ENCODE measurements at places on chromosomes 3 and 15.

DNA sequence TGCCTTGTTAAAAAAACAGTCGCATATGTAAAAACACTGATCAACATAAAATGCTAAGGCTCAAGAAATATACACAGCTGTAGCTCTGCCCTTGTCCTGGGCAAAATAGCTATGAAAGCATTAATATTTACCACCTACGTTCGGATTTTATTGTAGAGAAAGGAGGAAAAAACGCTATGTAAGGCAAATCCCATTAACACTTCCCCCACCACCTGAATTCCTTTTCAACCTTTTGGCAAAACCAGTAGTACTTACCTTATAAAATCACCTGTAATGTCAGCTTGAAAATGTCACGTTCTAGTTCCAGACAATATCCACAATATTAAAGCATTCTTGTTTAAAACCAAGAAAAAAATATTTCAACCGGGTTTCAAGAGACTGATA, 3.6 kb downstream of the TRA2B start:
- no peak for DNase-seq

DNA sequence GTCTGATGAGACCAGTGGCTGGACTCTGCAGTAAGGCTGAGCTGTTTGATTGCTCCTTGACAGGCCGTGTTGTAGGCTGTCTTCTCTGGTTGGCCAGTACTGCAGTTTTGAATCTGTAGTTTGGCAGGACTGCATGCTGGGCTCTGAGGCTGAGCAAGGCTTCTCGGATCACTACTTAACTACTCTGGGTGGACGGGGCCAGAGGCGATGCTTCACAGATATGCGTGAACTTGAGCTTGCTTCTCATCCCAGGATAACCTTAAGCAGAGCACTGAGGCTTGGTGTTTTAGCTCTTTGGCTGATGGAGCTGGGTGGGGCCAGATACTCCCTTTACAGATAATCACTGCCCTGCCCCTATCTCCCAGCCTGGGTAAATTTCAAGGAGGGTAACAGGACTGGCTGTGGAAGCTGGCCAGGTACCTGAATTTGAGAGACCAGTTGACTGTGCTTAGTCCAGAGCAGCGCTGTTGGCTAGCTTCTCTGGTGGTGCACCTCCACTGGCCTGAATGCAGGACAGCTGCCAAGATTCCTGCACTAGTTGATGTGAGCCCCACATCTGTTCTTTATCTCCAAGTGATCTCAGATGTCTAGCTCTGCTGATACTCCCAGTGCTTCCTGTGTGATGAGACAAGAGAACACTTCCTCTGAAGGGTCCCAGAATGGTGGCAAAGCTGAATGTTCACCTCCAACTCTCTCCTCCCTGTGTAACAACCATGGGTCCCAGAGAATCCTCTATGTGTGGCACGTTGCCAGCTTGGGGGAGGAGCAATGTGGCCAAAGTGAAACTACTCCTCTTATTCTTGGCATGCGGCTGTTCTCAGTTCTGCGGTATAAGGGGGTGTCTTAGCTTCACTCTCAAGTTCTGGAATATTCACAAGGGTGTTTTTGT, 37.9 kb downstream of the RPL39L start:
- no peak for DNase-seq

DNA sequence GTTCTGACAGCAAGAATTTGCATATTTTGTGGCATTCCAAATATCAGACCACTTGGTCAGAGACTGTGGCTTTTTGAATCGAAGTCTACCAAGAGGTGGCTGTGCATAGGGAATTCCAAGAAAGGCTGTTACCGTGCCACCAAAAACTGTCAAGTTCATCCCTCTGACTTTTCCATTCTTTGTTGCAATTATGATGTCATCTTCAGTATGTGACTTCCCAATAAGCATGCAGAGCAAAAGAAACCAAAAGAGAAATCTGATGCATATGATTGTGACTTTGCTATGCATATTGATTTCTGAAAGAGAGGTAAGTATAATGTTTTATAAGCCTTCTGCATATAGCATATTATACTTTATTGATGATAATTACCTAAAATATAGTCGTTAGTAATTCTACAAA, 6.5 kb downstream of the BCHE start:
- no peak for DNase-seq

DNA sequence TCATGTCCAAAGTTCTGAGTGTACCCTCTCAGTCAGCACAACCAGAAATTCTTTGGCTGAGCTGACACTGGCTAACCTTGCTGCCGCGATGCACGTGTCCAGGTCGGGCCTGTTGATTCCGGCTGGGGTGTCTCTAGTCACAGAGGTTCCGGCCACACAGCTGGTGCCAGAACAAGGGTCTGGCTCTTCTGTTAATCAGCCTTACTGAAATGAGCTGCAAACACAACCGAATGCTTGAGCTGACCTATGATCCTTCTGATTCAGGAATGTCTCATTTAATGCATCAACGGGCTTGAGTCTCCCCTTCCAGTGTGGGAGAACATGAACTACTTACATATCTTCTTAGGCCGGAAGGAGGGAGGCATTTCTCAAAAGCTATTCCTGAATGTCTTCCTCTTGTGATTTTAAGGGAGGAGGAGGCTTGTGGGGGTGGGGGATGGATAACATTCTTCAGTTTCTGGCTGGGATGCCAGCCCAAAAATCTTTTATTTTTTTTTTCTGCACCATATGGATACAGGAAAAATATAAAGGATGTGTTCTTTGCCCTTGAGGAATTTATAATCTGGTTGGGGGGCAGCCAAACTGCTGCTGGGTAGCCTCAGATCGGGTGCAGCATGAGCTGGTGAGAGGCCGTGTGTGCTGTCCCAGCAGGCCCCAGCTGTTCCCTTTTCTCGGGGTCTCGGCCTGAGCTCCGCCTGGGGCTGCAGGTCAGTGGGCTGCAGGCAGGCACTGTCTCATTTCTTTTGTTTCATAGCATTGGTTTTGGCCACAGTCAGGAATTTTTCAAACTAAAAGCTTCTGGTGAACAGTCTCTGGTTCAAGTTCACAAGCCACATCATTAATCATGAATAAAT, 319.1 kb upstream of the TBL1XR1 start:
- peak; percentile 44 for DNase-seq

GRCh38 chr15:87419344-87419743, 837.2 kb downstream of the NTRK3 start:
- DNase-seq, result no peak

DNA sequence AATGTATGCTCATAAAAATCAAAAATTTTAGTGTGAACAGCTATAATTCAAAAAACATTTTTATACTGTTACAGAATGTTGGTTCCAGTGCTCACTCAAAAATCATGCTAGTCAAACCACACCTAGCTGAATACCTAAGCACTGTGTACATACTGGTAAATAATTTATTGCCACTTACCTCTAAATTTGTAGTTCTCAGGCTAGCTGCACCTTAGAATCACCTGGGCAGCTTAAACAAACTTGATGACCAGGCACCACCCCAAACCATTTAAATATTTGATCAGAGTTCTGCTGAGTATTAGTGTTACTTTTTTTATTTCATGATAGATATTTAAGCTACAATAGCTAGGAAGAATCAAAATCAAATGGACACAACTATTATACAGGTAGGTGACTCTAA, 32.3 kb upstream of the TMCO5A start:
- DNase-seq, result no peak

- DNase-seq, result peak; percentile 36
Observed at GRCh38 chr3:111712294-111713167, 117.4 kb upstream of the ZBED2 start.

DNA sequence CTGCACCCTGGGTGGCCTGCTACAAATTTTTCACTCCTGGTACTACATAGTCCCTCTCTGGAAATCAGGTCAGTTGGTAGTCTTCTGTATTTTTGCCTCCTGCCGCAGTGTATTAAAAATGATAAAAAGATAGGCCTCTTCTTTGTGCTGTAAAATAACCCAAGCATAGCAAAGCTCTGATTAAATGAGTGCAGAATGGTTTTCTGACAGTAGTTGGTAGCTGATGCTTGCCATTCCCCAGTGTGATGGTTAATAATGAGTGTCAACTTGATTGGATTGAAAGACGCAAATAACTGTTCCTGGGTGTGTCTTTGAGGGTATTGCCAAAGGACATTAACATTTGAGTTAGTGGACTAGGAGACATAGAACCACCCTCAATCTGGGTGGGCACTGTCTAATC, 264.4 kb upstream of the ZNF717 start:
- DNase-seq, result no peak

- DNase-seq, result peak; percentile 80
Observed at GRCh38 chr3:146160964-146161662, at the start of gene PLOD2. Gene PLOD2 (minus strand): TSS chr3:146161184. CDS start chr3:146160989, 195 bp downstream.

- DNase-seq, result no peak
Observed at GRCh38 chr3:196214783-196215441, 1.4 kb upstream of the SLC51A start.

- peak; percentile 83 for DNase-seq
Observed at GRCh38 chr15:83066734-83067637, at the start of gene BTBD1. Gene BTBD1 (minus strand): TSS chr15:83067252. CDS start chr15:83067151, 101 bp downstream.

GRCh38 chr15:34588046-34588674, 4.7 kb upstream of the GOLGA8B start:
- peak; percentile 52 for DNase-seq

- DNase-seq, result no peak
Observed at GRCh38 chr15:25469377-25469776, 30.6 kb upstream of the UBE3A start.

Measured in nephron progenitor cell (in vitro differentiated cells).